ENCODE measurements at places on chromosomes 13 and 19.

- no peak for DNase-seq
Measured at GRCh38 chr19:44572581-44572900, 40.8 kb upstream of the IGSF23 start.

- no peak for DNase-seq
Measured at GRCh38 chr13:93283255-93283654, 56.6 kb downstream of the GPC6 start.

DNA sequence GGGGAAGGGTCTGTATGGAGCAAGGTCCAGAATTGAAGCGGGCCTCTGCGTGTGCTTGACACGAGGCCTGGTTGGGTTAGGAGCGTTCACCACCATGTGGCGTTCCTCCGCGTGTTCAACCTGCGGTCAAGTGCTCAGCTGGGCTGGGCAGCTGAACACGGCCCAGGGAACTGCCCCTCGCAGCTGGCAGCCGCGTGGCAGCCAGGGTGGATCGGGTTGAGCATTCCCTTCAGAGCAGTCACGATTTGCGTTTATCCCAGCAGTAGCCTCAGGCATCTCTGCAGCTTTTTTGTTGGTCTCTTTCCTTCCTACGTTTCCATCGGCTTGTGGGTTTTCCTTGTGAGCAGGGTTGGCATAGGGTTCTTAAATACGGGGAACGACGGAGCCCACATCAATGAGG is 28.7 kb upstream of the F2RL3 start:
- no peak for DNase-seq

GRCh38 chr19:45092747-45093678 is at the start of gene PPP1R37:
Gene PPP1R37, plus strand, starts transcription at chr19:45093179. Its CDS starts 147 bp downstream, at chr19:45093326.
- DNase-seq: peak; percentile 91

GRCh38 chr13:90997951-90998350 is 349.5 kb upstream of the MIR17HG start:
- no peak for DNase-seq

DNA sequence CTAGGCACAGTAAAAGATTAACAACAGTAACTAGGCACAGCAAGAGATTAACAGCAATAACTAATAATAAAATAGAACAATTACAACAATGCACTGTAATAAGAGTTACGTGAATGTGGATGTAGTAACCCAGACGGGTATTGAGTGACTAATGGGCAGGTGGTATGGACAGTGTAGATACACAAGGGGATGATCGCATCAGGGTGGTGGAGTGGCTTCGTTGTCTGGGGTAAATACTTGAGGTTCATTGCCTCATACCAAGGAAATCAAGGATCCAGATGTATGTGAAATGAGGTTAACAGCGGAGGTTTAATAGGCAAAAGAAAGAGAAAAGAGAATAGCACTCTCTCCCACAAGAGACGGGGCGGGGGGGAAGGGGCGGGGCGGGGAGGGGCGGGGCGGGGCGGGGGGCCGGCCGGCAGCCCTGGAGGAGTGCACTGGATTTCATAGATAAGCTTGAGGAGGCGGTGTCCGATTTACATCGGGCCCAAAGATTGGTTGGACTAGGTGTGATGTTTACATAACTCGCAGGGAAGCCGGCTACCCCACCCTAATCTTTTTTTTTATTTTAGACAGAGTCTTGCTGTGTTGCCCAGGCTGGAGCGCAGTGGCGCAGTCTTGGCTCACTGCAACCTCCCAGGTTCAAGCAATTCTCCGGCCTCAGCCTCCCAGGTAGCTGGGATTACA is 106.3 kb downstream of the KCTD15 start:
- no peak for DNase-seq

DNA sequence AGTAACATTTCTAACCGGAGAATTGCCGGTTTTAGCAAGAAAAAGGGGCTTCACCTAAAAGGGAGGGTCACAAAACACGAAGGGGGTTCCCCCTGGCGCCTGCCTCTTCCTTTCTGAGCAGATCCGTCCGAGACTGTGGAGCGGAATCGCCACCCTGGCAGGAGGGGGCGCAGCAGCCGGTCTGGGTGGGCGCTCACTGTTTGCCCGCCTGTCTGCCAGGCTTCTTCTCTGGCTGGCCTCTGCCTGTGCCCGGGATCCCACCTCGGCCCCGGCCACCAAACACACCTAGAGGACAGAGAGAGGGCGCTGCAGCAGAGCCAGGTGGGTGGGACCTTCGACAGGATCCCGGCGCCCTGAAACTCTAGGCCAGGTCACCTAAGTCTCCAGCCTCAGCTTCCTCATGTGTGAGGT is 15.6 kb downstream of the LSM4 start:
- DNase-seq: no peak

DNA sequence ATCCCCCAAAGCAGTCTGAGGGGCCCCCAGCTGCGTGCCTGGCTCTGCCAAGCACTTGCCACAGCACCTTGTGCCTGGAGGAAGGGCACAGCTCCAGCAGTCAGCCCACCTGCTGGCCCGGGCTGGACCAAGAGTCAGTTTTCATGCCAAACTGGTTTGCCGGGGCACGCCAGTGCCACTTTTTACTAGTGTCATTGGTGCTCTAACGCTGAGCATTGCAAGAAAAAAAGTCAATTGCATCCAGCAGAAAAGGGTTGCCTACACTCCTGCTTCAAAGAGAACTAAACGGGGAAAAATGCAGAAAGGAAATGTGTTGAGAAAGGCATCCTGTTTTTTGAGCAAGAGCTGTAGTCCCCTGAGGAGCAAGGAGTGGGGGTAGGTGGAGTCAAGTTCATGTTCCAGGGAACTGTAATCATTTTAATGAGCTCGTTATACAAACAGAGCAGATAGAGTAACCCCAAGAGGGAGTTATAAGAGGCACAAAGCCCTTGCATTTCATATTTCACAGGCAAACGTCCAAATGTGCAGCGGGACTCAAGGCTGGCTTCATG is 68.4 kb downstream of the F2RL3 start:
- no peak for DNase-seq

- no peak for DNase-seq
Measured at GRCh38 chr13:105327581-105328126, 1207.8 kb downstream of the EFNB2 start.

DNA sequence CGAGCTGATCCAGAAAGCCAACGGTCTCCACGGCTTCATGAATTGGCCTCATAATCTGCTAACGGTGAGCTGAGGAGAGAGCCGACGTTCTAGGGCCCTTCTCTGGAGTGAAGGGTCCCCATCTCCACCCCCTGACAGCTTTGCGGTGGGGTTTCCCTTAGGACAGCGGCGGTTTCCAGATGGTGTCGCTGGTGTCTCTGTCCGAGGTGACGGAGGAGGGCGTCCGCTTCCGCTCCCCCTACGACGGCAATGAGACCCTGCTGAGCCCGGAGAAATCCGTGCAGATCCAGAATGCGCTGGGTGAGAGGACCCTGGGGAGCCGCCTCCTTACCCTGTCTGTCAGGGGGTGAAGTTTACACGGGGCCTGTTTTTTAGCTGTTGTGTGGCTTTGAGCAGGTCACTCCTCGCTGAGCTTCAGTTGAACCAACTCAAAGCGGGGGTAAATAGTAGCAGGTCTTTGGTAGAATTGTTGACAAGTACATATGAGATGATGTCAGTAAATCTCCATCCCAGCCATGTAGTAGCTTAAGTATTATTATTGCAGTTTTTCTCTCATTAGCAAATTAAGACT is 801 bp downstream of the QTRT1 start:
- DNase-seq: no peak

- DNase-seq: no peak
Measured at GRCh38 chr13:108018371-108018870, 196.9 kb downstream of the LIG4 start.
